ENCODE measurements at places on chromosomes 16 and 17.

- DNase-seq: no peak
Observed at GRCh38 chr17:74736513-74737298, at the start of gene RAB37. TSS of gene RAB37 (plus strand) at chr17:74737256. CDS start at chr17:74737273, 17 bp downstream.

- no peak for DNase-seq
Observed at GRCh38 chr16:27171584-27171983, 31.7 kb upstream of the KDM8 start.

DNA sequence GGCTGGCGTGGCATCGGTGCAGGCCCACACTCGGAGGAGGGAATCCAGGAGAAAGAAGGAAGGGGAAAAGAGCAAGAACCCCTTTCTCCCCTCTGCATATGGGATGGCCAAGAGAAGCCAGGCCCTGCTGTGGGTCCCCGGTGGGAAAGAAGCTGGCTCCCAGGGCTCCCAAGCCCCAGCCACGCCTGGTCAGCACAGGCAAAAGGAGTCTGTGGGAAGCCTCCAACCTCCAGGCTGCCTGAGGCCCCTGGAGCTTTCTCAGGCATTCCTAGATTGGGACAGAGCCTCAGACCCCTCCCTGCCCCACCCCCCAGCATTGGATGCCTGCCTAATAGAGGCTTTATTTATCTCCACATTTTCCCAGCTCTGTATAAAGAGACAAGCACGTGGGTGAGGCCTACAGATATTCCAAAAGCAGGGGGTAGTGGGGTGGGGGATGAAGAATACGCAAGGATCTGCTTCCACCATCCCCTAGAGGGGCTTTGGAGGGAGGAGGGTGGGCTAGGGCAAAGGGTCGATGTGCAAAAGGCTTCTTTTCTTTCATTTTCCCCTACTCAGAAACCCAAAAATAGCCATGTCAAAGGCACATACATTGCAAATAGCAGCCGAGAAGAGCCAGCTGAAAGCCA is 56.4 kb downstream of the MPRIP start:
- no peak for DNase-seq

DNA sequence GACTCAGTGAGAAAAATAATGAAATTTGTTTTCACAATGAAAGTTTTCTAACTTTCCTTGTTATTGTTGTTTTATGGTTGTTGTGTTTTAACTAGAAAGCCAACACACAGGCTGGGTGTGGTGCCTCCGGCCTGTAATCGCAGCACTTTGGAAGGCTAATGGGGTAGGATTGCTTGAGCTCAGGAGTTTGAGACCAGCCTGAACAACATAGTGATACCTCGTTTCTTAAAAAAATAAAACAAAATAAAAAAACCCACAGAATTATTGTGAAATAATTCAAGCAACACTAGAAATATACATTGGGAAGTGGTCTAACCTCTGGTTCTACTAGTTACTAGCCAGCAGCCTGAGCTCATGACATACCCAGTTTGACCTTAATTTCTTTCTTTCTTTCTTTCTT is 630 bp downstream of the MILR1 start:
- no peak for DNase-seq

- no peak for DNase-seq
Observed at GRCh38 chr17:81338274-81339190, 43.4 kb upstream of the SLC38A10 start.

All from dorsolateral prefrontal cortex (tissue), 122 donors.